ENCODE measurements at places on chromosomes 12 and 14. TPM values are rescaled to one million over a fixed set of nuclear protein-coding genes. Genes with fewer than 3 reads are reported as not detected.

RNF10 gene
- total RNA-seq = 82.1 TPM

SPRYD4 gene
- 2.2 TPM for total RNA-seq

TMEM132D gene
- not detected for total RNA-seq

NKX2-8 gene
- total RNA-seq = not detected

FOXG1 gene
- not detected for total RNA-seq

MYH6 gene
- not detected for total RNA-seq

USP5 gene
- total RNA-seq = 59.5 TPM

VTI1B gene
- total RNA-seq = 53.1 TPM

PKP2 gene
- total RNA-seq = 17.2 TPM

SLC7A7 gene
- 4.1 TPM for total RNA-seq

TBX3 gene
- total RNA-seq = 3.6 TPM

HHIPL1 gene
- 6.5 TPM for total RNA-seq

ZFHX2 gene
- not detected for total RNA-seq

TAS2R30 gene
- 0.49 TPM for total RNA-seq

PLEKHH1 gene
- not detected for total RNA-seq

PRPH gene
- not detected for total RNA-seq

KLC1 gene
- total RNA-seq = 195 TPM

ATP5F1B gene
- 462 TPM for total RNA-seq

RIMBP2 gene
- total RNA-seq = not detected

GNPTAB gene
- total RNA-seq = 9.9 TPM

WIF1 gene
- not detected for total RNA-seq

GZMB gene
- not detected for total RNA-seq

KRT2 gene
- not detected for total RNA-seq

A2M gene
- 18.8 TPM for total RNA-seq

BTG1 gene
- total RNA-seq = 19.0 TPM

OASL gene
- not detected for total RNA-seq

KRT72 gene
- total RNA-seq = not detected

ITGB7 gene
- 0.18 TPM for total RNA-seq

LTBP2 gene
- 27.1 TPM for total RNA-seq

KRT6B gene
- not detected for total RNA-seq

KSR2 gene
- not detected for total RNA-seq

RNF34 gene
- total RNA-seq = 26.5 TPM

BLTP3B gene
- 13.4 TPM for total RNA-seq

NUP107 gene
- 19.6 TPM for total RNA-seq

CD27 gene
- not detected for total RNA-seq

B3GNT4 gene
- total RNA-seq = 2.5 TPM

MDGA2 gene
- total RNA-seq = not detected

ADAM21 gene
- total RNA-seq = 1.4 TPM

SLC5A8 gene
- total RNA-seq = not detected

CDKL1 gene
- 6.9 TPM for total RNA-seq

CCDC184 gene
- 1.8 TPM for total RNA-seq

CD163L1 gene
- total RNA-seq = not detected

ABHD12B gene
- not detected for total RNA-seq

KCNJ8 gene
- 0.16 TPM for total RNA-seq

KCNA1 gene
- total RNA-seq = not detected

MBIP gene
- total RNA-seq = 7.8 TPM

Data from cardiac atrium fibroblast (primary cell).